ENCODE measurements at places on chromosomes 12 and 14. TPM values are rescaled to one million over a fixed set of nuclear protein-coding genes. Genes with fewer than 3 reads are reported as not detected.

Gene TAC3
- not detected for total RNA-seq

Gene METTL25
- 45.8 TPM for total RNA-seq

Gene SMAGP
- total RNA-seq = 3.0 TPM

Gene ITGB7
- 49.8 TPM for total RNA-seq

Gene DCP1B
- 6.7 TPM for total RNA-seq

Gene TAS2R50
- total RNA-seq = 0.31 TPM

Gene KLRD1
- 34.0 TPM for total RNA-seq

Gene BLOC1S1
- total RNA-seq = 61.8 TPM
